ENCODE measurements at places on chromosomes 5 and 9.

- DNase-seq, result no peak
Measured at GRCh38 chr5:14912206-14912605, 40.6 kb upstream of the ANKH start.

DNA sequence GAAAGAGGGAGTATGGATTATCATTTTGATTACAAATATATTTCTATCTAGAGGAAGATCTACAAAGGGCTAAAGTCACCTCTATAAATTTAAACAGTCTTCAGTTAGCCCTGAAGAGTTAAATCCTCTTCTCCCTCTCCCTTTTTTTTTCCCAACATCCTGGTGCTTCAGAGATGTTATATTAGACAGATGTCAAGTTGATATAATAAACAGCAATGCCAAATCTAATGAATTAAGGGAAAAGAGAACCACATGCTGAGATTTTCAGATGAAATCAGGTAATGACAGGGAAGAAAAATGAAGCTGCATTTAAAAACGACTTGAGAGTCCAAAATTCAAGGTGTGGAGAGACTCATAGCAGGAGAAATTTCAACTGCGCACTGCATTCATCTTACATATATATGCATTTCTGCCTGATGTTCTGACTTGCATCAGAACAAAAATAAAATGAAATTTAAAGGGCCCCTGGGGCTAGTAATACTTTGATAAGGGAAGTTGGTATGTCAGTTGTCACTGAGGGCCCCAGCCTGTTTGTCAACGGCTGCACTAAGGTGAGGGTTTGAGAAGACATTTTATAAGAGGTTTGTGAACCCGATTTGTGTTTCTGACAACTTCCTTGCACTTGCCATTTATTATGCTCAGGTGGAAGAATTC is 338.9 kb upstream of the PANK3 start:
- no peak for DNase-seq

DNA sequence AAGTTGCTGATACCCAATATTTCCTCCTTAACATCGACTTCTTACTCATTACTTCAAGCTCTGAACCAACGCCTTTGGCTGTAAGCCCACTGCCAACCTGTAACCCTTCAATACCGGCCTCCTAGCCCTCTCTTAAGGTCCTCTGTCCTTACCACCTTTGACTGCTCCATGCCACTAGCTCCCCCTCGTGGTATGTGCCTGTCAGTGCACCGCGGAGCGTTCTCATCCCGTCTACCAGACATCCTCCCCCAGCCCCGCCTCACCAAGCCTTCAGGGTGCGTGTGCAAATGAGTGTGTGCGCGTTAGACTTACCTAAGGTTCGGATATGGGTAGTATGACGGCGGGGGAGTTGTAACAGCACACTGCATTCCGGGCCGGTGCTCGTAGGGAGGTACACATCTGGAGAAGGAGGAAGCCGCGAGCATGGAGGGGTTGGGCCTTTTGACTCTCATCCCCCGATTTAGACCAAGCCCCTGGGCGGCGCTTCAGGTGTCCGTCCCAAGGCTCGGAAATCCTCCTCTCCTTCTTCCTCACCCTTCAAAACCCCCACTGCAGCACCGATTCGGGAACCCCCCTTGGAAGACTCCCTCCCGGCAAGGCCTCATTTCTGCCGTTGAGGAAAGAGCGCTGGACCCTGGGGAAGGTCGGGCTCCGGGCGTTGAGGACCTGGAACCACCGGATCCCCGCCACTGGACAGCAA is 2.8 kb upstream of the MYORG start:
- no peak for DNase-seq

DNA sequence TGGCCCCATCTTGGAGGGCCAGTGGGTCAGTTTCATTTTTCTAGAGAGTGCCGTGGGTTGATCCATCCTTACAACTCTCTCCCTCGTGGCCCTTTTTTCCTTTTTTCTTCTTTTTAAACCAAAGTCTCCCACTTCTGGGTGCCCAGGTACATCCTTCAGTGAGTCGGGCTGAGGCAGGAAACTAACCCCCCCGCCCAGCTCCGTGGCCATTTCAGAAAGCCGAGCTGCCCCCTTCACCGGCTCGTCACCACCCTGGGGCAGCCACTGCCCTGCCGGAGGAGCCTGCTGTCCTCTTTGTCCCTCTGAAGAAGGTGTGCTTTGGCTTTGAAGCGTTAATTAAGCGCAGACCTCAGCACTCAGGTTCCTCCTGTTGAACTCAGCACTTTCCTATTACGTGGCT is 5.2 kb downstream of the CFAP77 start:
- no peak for DNase-seq

DNA sequence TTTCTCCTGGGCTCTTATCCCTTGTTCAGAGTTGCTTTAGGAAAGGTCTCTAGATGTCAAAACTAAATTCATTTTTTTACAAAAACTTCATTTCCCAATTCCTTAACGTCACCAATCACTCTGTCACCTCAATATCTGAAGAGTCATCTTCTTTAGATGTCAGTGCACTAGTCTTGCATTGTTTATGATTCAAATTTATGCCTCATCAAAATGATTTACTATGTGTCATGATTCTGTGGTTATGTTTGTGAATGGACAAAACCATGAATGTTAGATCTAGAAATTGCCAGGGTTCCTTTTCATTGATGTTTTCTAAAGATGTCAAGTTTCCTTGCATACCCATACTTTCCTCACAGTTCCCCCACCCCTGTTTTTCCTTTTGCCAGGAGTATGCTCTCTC is 21.5 kb downstream of the CWC27 start:
- DNase-seq, result no peak

DNA sequence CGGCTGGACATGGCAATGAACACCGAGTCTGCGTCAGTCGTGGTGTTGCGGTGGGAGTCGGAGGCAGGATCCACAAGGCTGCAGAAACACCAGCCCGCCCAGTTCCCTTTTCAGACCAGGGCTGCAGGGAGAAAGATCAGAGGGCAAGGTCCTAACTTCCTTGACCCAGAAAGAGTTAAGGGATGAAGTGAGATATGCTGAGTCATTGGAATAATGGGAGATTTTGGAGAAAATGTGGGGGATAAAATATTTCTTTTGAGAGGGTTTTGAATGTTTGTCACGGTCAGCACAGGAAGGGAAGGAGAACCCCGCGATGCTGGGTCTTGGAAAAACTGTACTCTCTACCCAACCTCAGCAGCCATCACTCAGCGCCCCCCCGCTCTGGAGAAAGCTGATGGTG is 416.0 kb downstream of the ICE1 start:
- no peak for DNase-seq

- no peak for DNase-seq
Measured at GRCh38 chr9:71368157-71368556, 246.7 kb upstream of the TRPM3 start.

DNA sequence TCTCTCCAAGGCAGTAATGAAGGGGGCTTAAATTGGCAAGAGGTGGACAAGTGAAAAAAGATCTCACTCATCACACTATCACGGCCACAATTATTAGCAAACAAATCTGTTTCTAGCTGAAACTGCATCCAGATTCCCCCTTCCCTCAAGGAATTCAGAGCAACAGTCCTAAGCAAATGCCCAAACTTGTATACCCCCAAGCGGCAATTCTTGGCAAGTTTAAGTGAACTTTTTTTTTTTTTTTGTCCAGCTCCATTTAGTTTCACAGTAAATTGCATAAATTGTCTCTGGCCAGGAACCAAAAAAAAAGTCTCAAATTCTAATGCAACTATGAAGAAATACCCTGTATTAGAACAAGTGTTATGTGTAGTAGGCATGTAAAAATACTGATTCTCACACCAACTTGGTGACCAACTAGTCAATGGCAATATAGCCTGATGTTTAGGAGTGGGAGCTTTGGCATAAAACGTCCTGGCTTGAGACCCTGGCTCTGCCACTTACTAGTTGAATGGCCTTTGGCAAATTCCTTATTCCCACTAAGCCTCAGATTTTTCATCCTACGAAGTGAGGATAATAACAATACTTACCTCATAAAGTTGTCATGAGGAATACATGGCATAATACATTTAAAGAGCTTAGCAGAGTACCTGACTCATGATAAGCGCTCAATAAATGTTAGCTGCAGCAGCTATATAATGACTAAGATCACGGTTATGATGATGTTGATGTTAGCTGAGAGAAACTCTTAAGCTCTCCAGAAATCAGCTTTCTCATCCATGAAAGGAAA is 193.2 kb downstream of the ADAMTSL1 start:
- DNase-seq, result no peak

- DNase-seq, result no peak
Measured at GRCh38 chr5:56964173-56964572, 12.2 kb upstream of the MIER3 start.

- DNase-seq, result no peak
Measured at GRCh38 chr9:136643596-136644342, 18.9 kb upstream of the EGFL7 start.

- no peak for DNase-seq
Measured at GRCh38 chr9:70784456-70784855, 337.0 kb downstream of the TRPM3 start.

GRCh38 chr9:89137542-89138462 is 40.8 kb downstream of the SHC3 start:
- DNase-seq, result no peak

GRCh38 chr5:132344775-132345514 is 24.6 kb upstream of the SLC22A5 start:
- DNase-seq, result no peak

- DNase-seq, result no peak
Measured at GRCh38 chr5:168935183-168935582, 356.0 kb upstream of the PANK3 start.

- no peak for DNase-seq
Measured at GRCh38 chr5:14396066-14396465, 185.5 kb upstream of the OTULINL start.
